ENCODE measurements at places on chromosomes 4 and X. TPM values are rescaled to one million over a fixed set of nuclear protein-coding genes. Genes with fewer than 3 reads are reported as not detected.
A peak's percentile ranks its signal among the peaks of the same experiment; 100 is the strongest.

DNA sequence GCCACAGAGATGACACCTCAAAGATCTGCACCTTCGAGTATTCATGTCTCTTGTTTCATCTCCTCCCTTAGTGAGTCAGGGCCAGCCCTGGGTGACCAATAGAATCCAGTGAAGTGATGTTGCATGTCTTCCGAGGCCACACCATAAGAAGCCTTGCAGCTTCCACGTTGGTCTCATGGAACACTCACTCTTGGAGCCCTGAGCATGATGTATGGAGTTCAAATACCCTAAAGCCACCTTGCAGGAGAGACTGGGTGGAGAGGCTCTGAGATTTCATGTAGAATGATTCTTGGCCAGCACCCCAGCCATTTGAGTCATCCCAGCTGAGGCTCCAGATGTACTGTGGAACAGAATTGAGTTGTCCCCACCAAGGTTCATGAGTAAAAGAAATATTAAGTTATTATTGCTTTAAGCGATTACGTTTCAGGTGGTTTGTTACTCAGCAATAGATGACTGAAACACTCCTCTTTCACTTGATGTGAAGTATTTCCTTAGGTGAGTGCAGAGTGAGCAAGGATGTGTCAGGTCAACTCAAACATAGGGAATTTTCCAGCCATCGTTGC lies 5.0 kb upstream of the RP2 start:
- no peak for DNase-seq

GRCh38 chrX:43456063-43456462 lies 200.0 kb upstream of the MAOA start:
- no peak for DNase-seq

The F9 gene
- 400 TPM for total RNA-seq

DNA sequence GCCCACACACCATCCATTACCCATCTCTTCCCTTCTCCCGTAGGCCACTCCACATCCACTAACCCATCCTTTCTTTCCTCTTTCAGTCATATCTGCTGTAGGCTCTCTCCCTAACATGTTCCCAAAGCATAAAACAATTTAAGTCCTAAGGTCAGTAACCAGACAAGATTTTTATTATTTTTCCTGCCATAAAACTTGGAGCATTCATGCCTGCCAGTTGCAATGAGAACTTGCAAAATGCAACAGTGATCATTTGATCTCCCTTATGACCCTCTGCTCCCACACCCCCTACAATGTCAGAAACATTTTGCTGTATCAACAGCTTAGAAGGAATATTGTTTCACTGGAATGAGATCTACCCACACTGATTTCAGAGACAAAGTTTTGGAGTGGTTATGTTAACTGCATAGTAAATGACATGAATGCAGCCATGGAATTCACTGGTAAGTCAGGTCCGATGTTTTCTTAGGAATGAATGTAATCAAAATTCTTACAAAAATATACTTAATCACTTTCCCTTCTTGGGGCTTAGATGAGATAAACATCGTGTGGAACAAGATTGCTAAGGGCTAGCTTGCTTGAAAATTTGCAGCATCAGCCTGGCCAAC lies 5.7 kb downstream of the NIPAL1 start:
- no peak for DNase-seq

DNA sequence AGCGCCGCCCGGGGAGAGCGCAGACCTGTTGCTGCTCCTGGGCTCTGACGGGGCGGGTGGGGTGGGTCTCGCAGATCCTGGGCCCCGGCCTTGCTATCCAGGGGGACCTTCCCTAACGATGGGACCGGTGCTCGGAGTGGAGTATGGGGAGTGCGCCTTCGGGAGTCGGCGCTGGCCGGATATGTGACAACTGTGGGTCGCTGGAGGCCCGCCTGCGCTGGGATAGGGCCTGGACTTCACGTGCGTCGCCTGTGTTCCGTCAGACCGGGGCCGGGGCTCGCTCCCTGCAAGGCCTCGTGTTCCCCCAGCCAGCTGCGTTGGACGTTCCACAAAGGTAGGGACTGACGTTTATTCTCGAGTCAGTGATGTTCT lies 1.3 kb downstream of the TBL1X start:
- DNase-seq: peak; percentile 78

GRCh38 chrX:16484338-16484737 lies 165.6 kb upstream of the S100G start:
- no peak for DNase-seq

The TXK gene
- 1.4 TPM for total RNA-seq

DNA sequence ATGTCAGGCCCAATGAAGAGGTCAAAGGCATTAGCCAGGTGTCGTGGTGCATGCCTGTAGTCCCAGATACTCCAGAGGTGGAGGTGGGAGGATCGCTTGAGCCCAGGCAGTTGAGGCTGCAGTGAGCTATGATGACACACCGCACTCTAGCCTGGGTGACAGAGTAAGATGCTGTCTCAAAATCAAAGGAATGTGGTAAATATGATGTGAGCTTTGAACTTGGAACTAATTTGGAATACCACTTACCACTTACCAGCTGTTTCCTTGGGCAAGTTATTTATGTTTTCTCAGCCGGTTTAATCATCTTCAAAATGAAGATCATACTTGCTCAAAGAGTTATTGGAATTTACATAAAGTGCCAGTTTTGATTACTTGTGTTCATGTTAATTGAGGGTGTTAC lies 23.8 kb upstream of the SEPSECS start:
- DNase-seq: no peak

The TBC1D8B gene
- total RNA-seq: 9.6 TPM

DNA sequence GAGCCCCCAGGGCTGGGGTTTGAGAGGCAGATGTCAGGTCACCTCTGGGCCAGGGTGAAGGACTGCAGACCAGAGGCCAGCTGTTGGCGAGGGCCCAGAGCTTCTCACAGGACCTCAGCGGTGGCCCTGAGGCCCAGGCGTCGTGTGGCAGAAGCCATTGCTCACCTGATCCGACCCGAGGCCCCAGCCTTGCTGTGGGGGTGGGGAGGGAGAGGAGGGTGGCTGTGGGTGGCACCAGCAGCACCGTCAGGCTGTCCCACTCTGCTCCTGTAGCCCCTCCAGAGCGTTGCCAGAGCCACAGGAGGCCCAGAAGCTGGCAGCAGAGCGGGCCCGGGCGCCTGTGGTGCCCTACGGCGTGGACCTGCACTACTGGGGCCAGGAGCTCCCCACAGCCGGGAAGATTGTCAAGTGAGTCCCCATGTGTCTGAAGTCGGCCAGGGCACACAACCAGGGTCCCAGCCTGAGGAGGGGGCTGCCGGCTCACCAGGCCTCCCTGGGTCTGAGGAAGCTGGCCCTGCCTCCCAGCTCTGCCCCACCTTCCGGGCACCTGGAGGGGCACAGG lies 28.8 kb downstream of the UVSSA start:
- peak; percentile 10 for DNase-seq

DNA sequence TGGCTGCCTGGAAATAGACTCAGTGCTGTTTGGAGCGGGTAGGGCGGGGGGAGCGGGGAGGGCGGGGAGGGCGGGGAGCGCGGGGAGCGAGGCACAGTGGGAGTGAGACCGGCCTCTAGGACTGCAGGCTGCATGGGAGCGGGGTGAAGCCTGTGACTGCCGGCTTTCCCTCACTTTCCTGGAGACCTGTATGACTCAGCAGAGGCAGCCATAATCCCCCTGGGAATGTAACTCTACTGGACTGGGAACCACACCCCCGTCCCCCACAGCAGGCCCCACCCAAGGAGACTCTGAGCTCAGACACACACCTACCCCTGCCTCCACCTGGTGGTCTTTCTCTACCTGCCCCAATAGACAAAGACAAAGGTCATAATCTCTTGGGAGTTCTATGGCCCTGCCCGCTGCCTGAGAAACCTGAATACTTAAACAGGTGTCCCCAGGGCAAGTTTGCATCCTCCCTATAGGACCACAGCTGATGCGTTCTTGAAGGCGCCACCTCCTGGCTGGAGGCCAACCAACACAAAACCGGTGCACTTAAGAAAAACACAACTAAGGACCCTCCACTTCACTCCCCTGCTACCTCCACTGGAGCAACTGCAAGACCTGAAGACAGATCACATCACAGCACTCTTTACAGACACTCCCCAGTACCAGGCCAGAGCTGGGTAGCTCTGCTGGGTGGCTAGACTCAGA lies 18.0 kb downstream of the HDAC8 start:
- DNase-seq: no peak

DNA sequence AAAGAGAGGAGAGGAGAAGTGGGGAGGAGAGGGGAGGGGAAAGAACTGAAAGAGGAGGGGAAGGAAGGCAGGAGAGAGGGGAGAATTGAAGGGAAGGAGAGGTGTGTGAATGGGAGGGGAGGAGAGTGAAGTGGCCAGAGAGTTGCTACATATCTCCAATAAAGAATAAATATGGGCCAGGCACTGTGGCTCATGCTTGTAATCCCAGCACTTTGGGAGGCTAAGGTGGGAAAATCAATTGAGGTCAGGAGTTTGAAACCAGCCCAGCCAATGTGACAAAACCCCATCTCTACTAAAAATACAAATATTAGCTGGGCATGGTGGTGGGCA lies 482.4 kb downstream of the NAF1 start:
- no peak for DNase-seq
